NCI-H2081 treated with DMSO at 0.1 percent for 48 hours (cell line): ENCODE measurements at places on chromosomes 2 and 18.

DNA sequence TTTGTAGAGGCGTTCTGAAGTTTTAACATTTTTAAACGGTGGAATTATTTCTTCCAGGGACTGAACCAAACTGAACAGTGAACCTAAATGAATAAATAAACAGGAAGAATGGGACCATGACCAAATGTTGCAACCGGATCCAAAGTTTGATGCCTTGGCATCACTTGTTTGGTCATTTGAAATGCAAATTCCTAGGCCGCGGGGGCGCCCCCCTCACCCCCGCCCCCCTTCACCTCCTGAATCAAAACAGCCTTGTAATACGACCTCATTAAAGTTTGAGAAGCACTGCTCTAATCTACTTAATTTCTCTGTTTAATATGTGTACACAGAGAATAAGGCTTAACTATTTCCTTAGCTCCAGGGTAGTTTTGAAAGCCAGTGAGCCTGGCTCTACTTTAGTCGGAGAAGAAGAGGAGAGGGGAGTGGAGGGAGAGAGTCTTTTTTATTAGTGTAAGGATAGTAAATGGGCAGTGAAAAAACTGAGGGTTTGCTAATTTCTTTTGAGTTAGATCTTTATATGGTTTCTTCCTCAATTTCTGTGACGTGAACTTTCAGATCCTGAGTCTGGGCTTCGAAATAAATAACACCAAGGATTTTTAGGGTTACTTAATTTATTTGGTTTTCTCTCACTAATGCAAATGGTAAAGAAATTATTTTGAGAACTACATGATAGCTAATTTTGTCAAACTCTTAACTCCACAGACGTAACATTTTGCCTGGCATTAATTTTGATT lies 5.7 kb downstream of the C2orf80 start:
- no peak for DNase-seq

- DNase-seq, result no peak
These were observed 828.8 kb upstream of the CRIM1 start for GRCh38 chr2:35526741-35527140.

- DNase-seq, result no peak
These were observed 2.9 kb upstream of the ATOH8 start for GRCh38 chr2:85750587-85751575.

DNA sequence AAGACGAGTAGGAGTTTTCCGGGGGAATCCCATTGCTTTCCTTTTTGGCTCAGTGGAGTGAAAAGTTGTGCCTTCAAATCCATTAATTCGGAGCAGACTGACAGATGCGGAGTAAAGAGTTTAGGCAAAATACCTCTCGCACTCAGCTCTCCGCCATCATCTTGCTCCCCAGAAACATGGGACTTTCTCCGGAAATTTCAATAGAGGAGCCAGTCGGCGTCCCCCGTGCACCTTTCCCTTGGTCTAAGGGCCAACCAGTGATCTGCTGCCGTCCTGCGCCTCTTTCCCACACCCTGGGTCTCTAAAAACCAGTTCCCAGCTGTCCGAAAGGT lies 318 bp downstream of the TYW5 start:
- no peak for DNase-seq

DNA sequence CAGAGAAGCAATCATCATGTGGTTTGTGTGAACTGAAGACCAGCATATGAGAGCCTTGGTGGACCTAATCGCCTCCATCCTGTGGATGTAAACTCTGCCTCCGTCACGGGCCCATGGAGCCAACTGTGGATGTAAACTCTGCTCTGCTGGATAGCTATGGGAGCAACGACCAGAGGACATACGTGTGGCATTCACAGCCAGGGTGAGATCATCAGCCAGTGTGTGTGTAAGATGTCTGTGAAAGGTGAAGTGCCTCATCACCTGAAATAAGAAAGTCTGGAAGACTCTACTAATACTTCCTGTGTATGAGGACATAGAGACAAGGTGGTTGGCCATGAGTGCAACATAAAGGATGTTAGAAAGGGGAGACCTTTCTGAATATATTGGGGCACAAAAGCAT lies 63.5 kb downstream of the CYB5A start:
- DNase-seq, result no peak
